ENCODE measurements at places on chromosomes 7 and 10.

DNA sequence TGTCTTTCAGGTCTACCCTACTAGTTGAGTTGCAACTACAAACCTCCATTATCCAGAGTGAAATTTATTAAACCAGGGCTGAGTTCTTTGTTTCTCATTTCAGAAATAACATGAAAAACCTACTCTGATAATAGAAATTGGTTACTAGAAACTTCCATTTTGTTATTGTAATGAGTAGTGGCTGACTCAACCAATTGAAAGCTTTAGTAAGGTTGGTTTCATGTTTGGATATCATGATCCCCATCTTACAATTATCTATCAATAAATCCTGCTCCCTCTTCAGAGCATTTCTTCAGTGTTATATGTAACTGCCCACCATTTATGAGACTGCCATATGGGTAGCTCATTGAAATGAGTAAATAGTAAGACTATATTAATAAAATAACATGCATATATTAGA is 16.9 kb downstream of the MDFIC start:
- no peak for DNase-seq
- H3K27ac ChIP-seq: no peak overlapping the region
- no peak overlapping the region for H3K4me3 ChIP-seq
- no peaks in the 10 kb centered on the region for H3K36me3 ChIP-seq
- peaks cover 47% of the 10 kb centered on the region for H3K4me1 ChIP-seq
- no peaks in the 10 kb centered on the region for H3K27me3 ChIP-seq

- H3K4me1 ChIP-seq: no peaks in the 10 kb centered on the region
- H3K27me3 ChIP-seq: peaks cover 15% of the 10 kb centered on the region
- H3K36me3 ChIP-seq: no peaks in the 10 kb centered on the region
Measured at GRCh38 chr10:77633376-77633775, 4.2 kb downstream of the KCNMA1 start.

DNA sequence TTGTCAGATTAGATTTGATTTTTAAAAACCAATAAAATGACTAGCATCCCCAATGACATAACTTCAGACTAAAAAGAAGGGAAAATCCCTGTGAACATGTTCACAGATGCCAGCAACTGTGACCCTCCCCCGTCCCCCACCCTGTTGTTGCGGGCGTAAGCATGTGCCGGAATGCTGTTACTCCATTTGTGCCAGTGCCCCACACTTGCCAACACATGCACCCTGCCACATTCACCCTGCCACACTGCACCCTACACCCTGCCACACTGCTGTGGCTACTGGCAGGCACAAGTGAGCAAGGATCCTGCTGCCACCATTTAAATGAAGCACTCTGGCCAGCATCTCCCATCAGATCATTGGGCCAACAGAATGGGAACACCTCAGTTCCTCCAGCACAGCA is 540.2 kb downstream of the GRID1 start:
- no peaks in the 10 kb centered on the region for H3K4me1 ChIP-seq
- H3K4me3 ChIP-seq: no peak overlapping the region
- H3K27me3 ChIP-seq: no peaks in the 10 kb centered on the region
- no peak overlapping the region for H3K27ac ChIP-seq

GRCh38 chr10:121339114-121339513 is 259.1 kb downstream of the FGFR2 start:
- no peaks in the 10 kb centered on the region for H3K36me3 ChIP-seq
- no peak overlapping the region for H3K27ac ChIP-seq
- no peak for DNase-seq
- H3K27me3 ChIP-seq: no peaks in the 10 kb centered on the region
- peaks cover 7% of the 10 kb centered on the region for H3K4me1 ChIP-seq

DNA sequence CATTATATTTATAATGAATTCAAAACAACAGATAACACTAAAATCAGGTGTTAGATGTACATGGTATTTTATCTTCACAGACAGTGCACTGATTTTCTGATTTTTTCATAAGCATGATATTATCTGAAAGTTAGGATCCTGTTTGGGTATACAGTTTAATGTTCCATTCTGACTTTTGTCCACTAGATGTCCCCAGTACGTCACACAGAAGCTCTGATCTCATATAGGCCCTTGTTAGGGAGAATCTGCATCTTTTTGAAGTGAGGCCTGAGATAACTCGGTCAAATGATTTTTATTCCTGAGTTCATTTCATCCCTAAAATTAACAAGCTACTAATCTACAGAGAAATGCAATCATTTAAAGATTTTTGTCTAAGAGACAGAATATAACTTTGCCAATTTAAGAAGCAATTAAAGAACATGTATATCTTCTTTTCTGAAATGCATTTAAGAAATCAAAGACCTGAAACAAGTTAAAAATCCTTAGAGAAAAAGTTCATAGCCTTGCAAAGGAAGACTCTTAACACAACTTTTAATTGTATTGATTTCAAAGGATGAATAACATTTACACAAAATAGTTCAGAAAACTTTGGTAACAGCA is 72.0 kb upstream of the TES start:
- no peaks in the 10 kb centered on the region for H3K36me3 ChIP-seq
- H3K27me3 ChIP-seq: no peaks in the 10 kb centered on the region
- peaks cover 13% of the 10 kb centered on the region for H3K4me1 ChIP-seq
- no peak for DNase-seq
- no peak overlapping the region for H3K27ac ChIP-seq

DNA sequence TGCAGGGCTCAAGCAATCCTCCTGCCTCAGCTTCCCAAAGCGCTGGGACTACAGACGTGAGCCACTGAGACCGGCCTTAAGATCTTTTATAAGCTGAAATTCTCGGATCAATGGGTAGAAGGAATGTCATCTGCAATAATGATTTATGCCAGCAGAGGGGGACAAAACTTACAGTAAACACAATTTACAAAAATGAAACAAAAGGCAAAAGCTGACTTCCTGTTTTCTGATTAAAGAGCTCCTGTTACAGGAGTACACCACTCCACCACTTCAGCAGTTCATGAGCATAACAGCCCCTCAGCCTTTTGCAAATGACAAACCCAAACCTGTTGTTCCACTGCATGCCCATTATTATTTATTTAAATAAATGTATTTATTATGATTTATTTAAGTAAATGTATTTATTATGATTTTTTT is 88.5 kb upstream of the ATP6V0A4 start:
- DNase-seq: peak; percentile 8
- H3K4me1 ChIP-seq: no peaks in the 10 kb centered on the region
- H3K36me3 ChIP-seq: no peaks in the 10 kb centered on the region
- no peak overlapping the region for H3K27ac ChIP-seq

DNA sequence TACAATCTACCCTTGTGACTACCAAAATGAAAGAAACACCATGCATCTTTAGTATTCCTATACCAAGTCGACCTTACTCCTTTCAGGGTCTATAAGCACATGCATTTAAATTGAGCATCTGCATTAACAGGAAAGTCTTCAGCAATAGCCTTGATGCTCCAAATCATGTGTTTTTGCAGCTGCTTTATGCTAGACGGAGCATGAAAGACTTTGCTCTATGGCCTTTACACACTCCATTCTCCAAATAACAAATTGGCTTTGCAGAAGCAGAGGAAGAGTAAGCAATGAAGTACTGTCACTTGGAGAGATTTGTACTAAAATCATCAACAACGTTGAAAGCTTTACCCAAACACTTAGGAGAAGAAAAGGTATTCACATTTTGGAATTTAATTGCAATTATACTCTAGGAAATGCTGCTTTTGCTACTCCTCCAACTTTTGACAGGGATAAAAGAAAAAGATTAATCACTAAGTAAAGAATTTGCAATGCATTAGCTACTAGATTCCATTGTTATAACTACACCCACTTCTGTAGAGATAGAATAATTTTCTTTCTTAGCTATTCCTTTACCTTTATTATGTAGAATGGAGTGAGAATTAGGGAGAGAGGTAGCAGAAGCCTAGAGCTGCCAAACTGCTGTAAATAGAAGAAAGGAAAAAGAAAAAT is 131.8 kb downstream of the SEMA3E start:
- no peaks in the 10 kb centered on the region for H3K27me3 ChIP-seq
- H3K4me3 ChIP-seq: no peak overlapping the region
- H3K27ac ChIP-seq: no peak overlapping the region
- H3K4me1 ChIP-seq: peaks cover 4% of the 10 kb centered on the region
- H3K36me3 ChIP-seq: no peaks in the 10 kb centered on the region

DNA sequence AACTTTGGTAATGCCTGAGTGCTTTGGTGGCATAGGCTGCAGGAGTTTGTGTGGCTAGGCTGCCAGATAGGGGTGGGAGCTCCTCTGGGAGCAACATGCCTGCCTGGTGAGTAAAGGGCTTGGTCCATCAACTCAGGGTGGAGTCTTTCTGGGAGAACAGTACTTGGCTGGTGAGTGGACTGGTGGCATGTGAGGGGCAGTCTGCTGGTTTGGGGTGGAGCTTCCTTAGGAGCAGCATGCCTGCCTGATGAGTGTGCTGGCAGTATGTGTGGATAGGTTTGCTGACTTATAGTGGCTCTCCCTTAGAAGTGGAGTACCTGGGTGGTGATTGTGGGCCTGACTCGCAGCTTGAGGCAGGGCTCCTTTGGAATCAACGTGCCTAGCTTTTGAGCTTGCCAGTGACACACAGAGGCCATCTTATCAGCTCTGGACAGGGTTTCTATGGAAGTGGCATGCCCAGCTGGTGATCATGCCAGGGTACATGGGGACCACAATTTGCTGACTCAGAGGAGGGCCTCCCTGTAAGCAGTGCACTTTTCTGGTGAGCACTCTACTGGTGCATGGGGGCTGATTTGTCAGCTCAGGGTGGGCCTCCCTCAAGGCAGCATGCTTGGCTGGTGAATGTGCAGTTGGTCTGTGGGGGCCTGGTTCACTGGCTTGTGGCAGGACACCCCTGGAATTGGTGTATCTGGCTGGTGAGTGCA is 35.0 kb upstream of the SRI start:
- H3K36me3 ChIP-seq: no peaks in the 10 kb centered on the region
- H3K27ac ChIP-seq: no peak overlapping the region
- no peak for DNase-seq
- no peaks in the 10 kb centered on the region for H3K4me1 ChIP-seq

GRCh38 chr10:30063099-30063498 is 3.7 kb upstream of the JCAD start:
- DNase-seq: no peak
- H3K27ac ChIP-seq: no peak overlapping the region
- H3K4me3 ChIP-seq: no peak overlapping the region
- no peaks in the 10 kb centered on the region for H3K4me1 ChIP-seq

DNA sequence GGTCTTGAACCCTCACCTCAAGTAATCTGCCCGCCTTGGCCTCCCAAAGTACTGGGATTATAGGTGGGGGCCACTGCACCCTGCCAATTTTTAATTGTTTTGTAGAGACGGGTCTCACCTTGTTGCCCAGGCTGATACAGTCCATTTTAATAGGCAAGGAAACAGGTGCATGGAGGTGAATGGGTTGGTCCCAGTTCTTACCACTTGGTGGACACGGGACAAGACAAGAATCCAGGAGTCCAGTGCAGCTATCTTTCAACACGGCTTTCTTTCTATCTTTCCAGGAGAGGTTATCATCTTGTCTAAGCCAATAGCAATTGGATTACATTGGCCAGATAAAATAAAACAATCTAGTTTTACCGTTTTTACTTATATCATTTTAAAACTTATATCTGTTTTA is 23.8 kb downstream of the TCF7L2 start:
- DNase-seq: no peak
- H3K27ac ChIP-seq: no peak overlapping the region
- H3K27me3 ChIP-seq: no peaks in the 10 kb centered on the region
- peaks cover 18% of the 10 kb centered on the region for H3K4me1 ChIP-seq
- no peak overlapping the region for H3K4me3 ChIP-seq
- no peaks in the 10 kb centered on the region for H3K36me3 ChIP-seq

DNA sequence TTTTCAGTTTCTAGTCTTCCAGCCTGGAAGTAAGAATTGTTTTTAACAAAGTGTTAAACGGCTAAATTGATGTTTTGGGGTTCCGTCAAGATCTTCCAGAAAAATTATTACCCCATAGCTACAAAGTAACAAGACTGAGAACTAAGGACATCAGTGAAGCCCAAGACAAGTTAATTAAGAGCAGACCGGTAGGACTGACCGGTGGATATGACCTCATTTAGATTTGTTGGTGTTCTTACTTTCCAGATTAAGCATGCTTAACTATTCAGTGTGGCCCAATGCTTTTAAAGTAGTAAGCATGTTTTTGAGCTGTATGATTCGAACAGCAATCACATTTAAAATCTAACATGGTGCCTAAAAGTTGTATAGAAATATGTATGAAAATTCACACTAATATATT is 73.1 kb upstream of the RPA3 start:
- H3K27me3 ChIP-seq: no peaks in the 10 kb centered on the region

GRCh38 chr7:71015252-71015900 is 116.6 kb upstream of the GALNT17 start:
- no peak for DNase-seq
- no peaks in the 10 kb centered on the region for H3K4me1 ChIP-seq
- no peaks in the 10 kb centered on the region for H3K27me3 ChIP-seq

DNA sequence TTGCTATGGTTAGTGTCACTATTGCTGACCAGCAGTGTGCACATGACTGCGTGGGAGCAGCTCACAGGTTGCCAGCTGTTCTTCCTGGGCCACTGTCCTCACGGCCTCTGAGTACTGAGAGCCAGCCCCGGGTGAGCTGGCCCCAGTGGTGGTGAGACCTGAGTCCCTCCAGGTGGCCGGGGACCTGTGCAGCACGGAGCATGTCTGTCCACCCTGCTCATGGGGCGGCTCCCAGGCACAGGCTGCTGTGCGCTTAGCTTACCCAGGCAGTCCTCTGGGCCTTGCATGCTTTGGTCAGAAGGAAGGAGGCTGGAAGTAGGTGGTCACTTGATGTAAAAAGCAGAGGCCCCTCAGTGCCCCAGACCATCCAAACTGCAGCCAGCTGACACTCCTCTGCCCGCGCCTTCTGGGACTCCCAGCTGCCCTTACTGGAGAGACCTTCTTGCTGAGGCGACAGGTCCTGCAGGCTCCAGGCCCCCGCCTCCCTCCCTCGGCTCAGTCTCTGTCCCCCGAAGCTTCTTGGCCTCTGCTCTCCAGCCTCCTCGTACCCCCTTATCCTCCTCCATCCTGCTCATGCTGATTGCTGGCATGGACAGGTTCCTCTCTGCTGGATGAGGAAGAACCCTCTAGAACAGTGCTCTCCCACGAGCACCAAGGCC is 30.9 kb upstream of the DPYSL4 start:
- no peaks in the 10 kb centered on the region for H3K27me3 ChIP-seq
- no peak for DNase-seq
- no peak overlapping the region for H3K4me3 ChIP-seq
- H3K4me1 ChIP-seq: no peaks in the 10 kb centered on the region
- no peak overlapping the region for H3K27ac ChIP-seq

DNA sequence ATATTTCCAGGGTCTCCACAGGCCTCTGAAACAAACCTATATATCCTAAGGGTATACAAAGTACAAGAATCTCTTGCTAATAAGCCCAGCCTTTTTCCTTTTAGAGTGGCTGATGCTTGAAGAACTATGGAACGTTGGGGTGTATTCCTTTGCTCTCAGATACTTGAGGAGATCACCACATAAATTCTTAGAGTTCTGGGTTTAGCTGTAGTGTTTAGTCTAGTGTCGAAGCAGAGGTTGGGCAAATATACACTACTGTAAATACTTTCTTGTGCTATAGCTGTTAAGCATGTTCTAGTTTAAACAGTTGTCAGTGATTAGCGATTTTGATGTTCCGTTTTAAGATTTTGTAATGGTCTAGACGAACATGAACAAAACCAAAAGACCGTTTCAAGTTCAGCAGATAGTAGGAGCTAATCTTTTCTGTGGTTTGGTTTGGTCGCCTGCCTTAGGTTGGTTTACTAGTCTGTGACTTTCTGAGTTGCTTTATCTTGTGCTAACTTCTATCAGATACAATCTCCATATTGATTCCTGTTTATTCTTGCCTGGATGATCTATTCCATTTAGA is 229.6 kb downstream of the NSUN6 start:
- H3K36me3 ChIP-seq: no peaks in the 10 kb centered on the region
- no peaks in the 10 kb centered on the region for H3K4me1 ChIP-seq
- no peaks in the 10 kb centered on the region for H3K27me3 ChIP-seq
- no peak overlapping the region for H3K4me3 ChIP-seq

All from thyroid gland (tissue), 4 donors.